Upper lobe of right lung (tissue), 1 donor: ENCODE measurements at places on chromosomes 2 and 18. TPM values are rescaled to one million over a fixed set of nuclear protein-coding genes. Genes with fewer than 3 reads are reported as not detected.

GPR55 gene
- total RNA-seq = 1.2 TPM

SERPINB12 gene
- total RNA-seq = not detected

CWC22 gene
- total RNA-seq = 19.8 TPM

TRIM43 gene
- total RNA-seq = not detected

CACNB4 gene
- total RNA-seq = 15.3 TPM

C2orf66 gene
- total RNA-seq = 0.38 TPM

GPR155 gene
- total RNA-seq = 6.3 TPM

GRCh38 chr18:44232500-44232899, 448.2 kb upstream of the SETBP1 start:
- H3K4me1 ChIP-seq = peaks cover 3% of the 10 kb centered on the region
- H3K27ac ChIP-seq = no peak overlapping the region
- no peaks in the 10 kb centered on the region for H3K36me3 ChIP-seq

DNA sequence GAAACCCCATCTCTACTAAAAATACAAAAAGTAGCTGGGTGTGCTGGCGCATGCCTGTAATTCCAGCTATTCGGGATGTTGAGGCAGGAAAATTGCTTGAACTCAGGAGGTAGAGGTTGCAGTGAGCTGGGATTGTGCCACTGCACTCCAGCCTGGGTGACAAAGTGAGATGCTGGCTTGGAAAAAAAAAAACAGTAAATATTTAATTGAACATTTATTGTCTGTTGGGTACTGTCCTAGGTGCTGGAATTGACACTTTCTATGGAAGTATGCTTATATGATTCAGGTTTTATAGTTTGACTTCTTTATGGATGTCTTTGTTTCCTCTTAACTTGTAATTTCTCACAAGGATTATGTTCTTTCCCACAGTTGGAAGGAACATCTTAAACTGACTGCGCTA, 633.1 kb upstream of the SETBP1 start:
- H3K4me3 ChIP-seq = no peak overlapping the region
- H3K27ac ChIP-seq = no peak overlapping the region

DNA sequence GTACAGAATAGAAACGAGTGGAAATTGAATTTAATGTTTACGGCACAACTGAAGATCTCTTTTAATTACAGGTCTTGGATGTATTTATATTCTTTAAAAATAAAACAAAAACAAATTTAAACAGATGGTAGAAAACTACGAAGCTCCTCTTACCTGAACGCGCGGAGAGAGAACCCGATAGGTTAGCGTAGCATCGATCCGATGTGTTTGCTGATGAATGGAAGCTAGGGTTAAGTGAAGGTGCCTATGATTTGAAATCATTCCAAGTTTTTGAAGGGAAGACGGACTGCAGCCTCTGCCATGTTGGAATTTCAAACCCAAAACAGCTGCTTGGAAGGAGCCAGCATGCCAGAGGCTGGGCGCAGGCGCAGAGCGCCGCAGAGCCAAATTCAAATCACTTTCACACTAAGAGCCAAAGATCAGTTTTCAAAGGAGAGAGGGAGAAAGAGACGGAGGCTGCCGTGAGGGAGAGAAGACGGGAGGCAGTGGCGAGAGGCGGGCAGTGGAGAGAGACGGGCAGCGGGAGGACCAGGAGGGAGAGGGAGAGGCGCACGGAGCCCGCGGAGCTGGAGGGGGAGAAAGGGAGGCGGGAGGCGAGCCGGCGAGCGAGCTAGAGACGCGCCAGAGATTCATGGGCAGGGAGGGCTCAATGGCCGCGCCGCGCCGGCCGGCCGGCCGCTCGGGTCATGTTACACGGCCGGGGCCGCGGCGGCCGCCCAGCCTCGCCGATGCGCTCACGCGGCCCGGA, at the start of gene FIGN:
Gene FIGN, minus strand, starts transcription at position 324 of the 748 bp plus-strand sequence. CDS start 1,081 bp downstream, outside the sequence.
- no peaks in the 10 kb centered on the region for H3K4me1 ChIP-seq
- H3K36me3 ChIP-seq = no peaks in the 10 kb centered on the region
- H3K27ac ChIP-seq = peak within 1 kb of the TSS; percentile 85

- H3K4me1 ChIP-seq = no peaks in the 10 kb centered on the region
- DNase-seq = no peak
- no peak overlapping the region for H3K27ac ChIP-seq
- no peaks in the 10 kb centered on the region for H3K36me3 ChIP-seq
- no peaks in the 10 kb centered on the region for H3K27me3 ChIP-seq
Measured at GRCh38 chr2:211187602-211188001, 631.2 kb downstream of the CPS1 start.

DNA sequence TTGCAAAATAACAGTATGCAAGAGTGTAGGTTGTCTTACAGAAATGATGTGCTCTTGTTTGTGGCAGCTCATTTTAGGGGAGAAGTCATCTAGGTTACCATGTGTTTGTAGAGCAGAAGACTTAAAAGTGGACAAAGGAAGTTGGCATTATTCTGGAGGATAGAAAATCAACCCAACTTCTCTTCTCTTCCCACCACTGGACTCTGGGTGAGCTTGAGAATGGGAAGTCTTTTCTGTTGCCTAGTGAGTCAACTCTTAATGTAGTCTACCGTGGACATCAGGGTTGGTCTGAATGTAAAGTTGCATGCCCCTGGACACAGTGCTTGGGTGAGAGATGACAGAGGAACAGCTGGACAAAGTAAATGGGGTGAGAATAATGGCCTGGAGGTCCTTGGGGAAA, 98.3 kb downstream of the FMNL2 start:
- H3K27me3 ChIP-seq = no peaks in the 10 kb centered on the region
- H3K36me3 ChIP-seq = no peaks in the 10 kb centered on the region
- H3K27ac ChIP-seq = peak overlapping the region; percentile 14
- H3K4me1 ChIP-seq = peaks cover 16% of the 10 kb centered on the region
- no peak for DNase-seq
- H3K4me3 ChIP-seq = no peak overlapping the region

DNA sequence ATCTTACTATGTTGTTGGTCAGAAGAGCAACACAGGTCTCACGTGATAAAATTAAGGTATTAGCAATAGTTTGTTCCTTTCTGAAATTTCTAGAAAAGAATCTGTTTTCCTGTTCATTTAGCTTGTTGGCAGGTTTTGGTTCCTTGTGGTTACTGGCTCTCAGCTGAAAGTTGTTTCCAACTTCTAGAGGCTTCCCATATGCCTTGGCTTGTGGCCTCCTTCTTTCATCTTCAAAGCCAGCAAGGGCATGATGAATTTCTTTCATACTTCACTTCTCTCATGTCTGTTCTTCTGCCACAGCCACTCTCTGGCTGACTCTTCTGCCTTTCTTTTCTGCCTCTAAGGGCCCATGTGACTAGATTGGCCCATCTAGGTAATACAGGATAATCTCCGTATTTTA, 193.7 kb downstream of the TRIB2 start:
- DNase-seq = no peak
- H3K27ac ChIP-seq = no peak overlapping the region
- no peak overlapping the region for H3K4me3 ChIP-seq
- no peaks in the 10 kb centered on the region for H3K27me3 ChIP-seq
- no peaks in the 10 kb centered on the region for H3K4me1 ChIP-seq

DNA sequence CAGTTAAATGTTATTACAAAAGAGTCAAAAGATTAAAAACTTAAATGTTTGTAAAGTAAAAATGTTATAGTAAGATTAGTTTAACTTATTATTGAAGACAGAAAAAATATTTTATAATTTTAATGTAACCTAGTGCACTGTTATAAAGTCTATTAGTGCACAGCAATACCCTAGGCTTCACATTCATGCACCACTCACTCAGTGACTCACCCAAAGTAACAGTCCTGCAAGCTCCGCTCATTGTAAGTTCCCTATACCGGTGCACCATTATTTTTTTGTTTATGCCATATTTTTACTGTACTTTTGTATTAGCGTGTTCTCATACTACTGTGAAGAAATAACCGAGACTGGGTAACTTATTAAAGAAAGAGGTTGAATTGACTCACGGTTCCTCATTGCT, 759.7 kb upstream of the CDH7 start:
- DNase-seq = no peak
- H3K4me3 ChIP-seq = no peak overlapping the region

DNA sequence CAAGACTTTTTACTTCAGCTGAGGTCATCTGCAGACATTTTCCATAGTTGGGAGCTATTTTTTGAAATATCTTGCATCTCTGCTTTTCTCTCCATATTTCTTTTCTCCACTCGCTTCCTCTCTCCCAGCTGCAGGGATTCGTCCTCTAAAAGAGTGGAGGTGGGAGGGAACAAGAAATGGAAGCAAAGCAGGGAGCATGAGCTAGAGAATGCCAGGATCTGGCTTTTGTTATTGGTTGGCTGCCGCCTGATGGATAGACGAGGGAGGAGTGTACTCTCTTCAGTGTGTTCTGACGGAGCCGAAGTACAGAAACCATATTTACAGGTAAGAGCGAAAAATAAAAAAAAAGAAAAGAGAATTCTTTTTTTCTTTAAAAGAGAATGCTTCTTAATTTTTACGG, at the start of gene CSRNP3:
Gene CSRNP3, plus strand, starts transcription at position 282 of the 400 bp plus-strand sequence. CDS start 125,368 bp downstream, outside the sequence.
- H3K4me1 ChIP-seq = peaks cover 3% of the 10 kb centered on the region
- peak within 1 kb of the TSS; percentile 48 for H3K4me3 ChIP-seq
- H3K27ac ChIP-seq = no peak within 1 kb of the TSS

DNA sequence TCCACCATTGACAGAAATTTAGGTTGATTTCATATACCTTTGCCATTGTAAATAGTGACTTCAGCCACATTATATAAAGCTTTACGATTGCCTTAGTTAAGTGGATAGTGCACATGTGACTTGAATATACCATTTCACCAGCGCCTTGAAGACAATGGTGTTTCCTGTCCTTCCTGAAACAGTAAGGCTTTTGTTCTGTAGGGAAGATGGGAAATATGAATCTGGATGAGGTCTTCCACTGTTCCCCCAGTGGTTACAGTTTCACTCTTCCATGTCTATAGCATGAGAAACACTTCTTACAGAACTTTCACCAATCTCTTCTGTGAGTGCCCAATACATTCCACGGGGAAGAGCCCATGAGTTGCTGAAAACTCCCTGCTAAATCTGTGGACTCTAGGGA, 240.5 kb downstream of the TRIB2 start:
- H3K4me3 ChIP-seq = no peak overlapping the region
- DNase-seq = no peak
- H3K27me3 ChIP-seq = no peaks in the 10 kb centered on the region
- H3K27ac ChIP-seq = no peak overlapping the region
- H3K4me1 ChIP-seq = no peaks in the 10 kb centered on the region

GRCh38 chr18:2168022-2168421, 403.3 kb downstream of the METTL4 start:
- no peaks in the 10 kb centered on the region for H3K4me1 ChIP-seq
- no peak overlapping the region for H3K4me3 ChIP-seq
- H3K27ac ChIP-seq = no peak overlapping the region
- no peaks in the 10 kb centered on the region for H3K36me3 ChIP-seq
- DNase-seq = no peak
- H3K27me3 ChIP-seq = no peaks in the 10 kb centered on the region

DNA sequence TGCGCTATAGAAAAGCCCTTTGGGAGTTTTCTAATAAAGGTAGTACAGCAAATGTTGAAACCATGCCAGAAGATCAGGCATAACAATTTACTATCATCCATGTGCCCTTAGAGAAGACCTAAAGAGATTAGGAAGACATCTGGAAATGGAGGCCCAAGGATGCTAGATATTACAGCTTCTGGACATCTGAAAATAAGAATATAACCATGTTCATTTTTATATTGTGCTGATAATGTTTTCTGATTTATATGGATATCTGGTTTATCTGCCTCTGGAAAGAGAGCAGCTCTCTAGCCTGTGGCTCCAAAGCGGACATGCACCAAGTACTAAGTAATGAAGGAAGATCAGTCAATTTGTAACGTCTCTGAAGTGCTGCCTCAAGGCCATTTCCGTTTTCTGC, 478.0 kb upstream of the DDX18 start:
- no peaks in the 10 kb centered on the region for H3K27me3 ChIP-seq
- H3K4me3 ChIP-seq = no peak overlapping the region
- no peak for DNase-seq
- no peaks in the 10 kb centered on the region for H3K4me1 ChIP-seq

DNA sequence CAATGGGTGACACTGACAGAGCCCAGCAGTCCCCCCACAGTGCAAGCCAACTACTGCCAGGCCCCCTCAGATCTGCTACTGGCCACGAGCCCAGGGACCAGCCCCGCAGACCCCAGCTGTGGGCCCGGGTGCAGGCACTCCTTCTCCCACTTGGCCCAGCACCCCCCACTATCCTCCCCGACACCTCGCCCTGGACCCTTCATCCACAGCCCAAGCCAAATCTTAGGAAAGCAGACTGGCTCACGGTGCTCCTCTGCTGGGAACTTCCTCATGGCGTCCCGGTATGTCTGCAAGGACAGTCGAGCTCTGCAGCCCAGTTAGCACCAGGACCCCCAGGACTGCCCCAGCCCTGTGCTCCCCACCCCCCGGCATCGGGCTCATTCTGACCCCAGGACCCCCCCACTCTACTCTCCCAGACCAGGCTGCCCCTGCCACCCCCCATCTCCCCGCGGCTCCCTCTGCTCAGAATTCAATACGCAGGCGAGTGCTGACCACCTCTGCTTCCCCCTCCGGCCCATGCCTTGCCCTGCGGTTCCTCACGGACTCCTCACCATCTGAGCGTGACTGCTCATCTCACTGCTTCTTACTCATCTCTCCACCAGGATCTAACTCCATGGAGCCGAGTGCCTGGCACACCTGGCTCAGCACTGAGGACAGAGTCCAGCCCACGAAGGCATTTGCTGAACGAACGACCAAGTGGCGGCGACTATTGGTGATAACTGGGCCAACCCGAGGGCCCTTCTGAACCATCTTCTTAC, 85.7 kb downstream of the PXDN start:
- no peak for DNase-seq
- H3K27me3 ChIP-seq = no peaks in the 10 kb centered on the region
- no peak overlapping the region for H3K27ac ChIP-seq
- H3K36me3 ChIP-seq = peaks cover 37% of the 10 kb centered on the region
- no peak overlapping the region for H3K4me3 ChIP-seq

GRCh38 chr2:123864416-123864815, 160.7 kb upstream of the CNTNAP5 start:
- H3K4me3 ChIP-seq = no peak overlapping the region
- DNase-seq = no peak
- H3K36me3 ChIP-seq = no peaks in the 10 kb centered on the region
- H3K4me1 ChIP-seq = no peaks in the 10 kb centered on the region
- no peak overlapping the region for H3K27ac ChIP-seq

DNA sequence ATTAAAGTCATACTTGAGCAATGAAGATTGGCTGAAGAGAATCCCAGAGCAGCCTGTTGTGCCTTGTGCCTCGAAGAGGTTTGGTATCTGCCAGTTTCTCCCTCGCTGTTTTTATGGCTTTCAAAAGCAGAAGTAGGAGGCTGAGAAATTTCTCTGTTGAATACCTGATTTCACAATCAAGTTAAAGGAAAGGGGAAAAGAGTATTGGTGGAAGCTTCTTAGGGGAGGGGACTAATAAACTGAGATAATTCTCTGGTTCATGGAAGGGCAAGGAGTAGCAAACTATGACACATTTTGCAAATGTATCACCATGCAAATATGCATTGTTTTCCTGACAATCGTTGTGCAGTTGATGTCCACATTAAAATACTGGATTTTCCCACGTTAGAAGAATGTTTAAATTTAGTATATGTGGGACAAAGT, at the start of gene IL1B:
Gene IL1B, minus strand, starts transcription at position 85 of the 423 bp plus-strand sequence. CDS start 550 bp downstream, outside the sequence.
- DNase-seq = no peak
- H3K4me1 ChIP-seq = no peaks in the 10 kb centered on the region
- H3K27me3 ChIP-seq = no peaks in the 10 kb centered on the region
- H3K4me3 ChIP-seq = peak within 1 kb of the TSS; percentile 31
- no peaks in the 10 kb centered on the region for H3K36me3 ChIP-seq

- H3K4me3 ChIP-seq = no peak overlapping the region
- peaks cover 50% of the 10 kb centered on the region for H3K4me1 ChIP-seq
- no peak for DNase-seq
- H3K36me3 ChIP-seq = peaks cover 17% of the 10 kb centered on the region
Measured at GRCh38 chr2:160352500-160352899, 141.1 kb downstream of the RBMS1 start.
